Ammon's horn (tissue), 1 donor: ENCODE measurements at places on chromosomes 2 and 18.

DNA sequence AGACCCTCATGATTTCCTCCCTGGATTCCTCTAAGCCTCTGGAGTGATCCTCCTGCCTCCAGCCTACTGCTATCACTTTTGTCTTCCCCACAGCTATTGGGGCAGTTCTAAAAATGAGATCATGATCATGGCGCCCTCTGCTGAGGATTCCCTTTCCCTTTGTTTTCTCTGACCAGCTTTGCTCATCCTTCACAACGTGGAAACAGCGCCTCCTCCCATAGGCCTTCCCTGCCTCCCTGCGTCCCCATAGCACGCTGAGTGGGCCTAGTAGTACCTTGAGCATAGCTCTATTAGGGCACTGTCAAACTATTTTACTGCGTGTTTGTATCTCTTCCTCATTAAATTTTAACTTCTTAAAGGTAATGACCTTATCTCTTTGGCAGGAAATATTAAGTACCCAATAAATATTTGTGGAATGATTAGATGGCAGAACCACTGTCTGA is 207.0 kb upstream of the FANCL start:
- DNase-seq = peak; percentile 91

- peak; percentile 31 for DNase-seq
Measured at GRCh38 chr2:146661473-146662096, 1183.2 kb upstream of the ACVR2A start.

GRCh38 chr2:43239981-43240765 is 13.8 kb upstream of the ZFP36L2 start:
- no peak for DNase-seq

- DNase-seq = no peak
Measured at GRCh38 chr2:175872721-175873120, 129.3 kb downstream of the LNPK start.

GRCh38 chr2:101419096-101419663 is 31.9 kb upstream of the CREG2 start:
- DNase-seq = peak; percentile 68

- no peak for DNase-seq
Measured at GRCh38 chr2:16818203-16818556, 152.5 kb upstream of the CYRIA start.

DNA sequence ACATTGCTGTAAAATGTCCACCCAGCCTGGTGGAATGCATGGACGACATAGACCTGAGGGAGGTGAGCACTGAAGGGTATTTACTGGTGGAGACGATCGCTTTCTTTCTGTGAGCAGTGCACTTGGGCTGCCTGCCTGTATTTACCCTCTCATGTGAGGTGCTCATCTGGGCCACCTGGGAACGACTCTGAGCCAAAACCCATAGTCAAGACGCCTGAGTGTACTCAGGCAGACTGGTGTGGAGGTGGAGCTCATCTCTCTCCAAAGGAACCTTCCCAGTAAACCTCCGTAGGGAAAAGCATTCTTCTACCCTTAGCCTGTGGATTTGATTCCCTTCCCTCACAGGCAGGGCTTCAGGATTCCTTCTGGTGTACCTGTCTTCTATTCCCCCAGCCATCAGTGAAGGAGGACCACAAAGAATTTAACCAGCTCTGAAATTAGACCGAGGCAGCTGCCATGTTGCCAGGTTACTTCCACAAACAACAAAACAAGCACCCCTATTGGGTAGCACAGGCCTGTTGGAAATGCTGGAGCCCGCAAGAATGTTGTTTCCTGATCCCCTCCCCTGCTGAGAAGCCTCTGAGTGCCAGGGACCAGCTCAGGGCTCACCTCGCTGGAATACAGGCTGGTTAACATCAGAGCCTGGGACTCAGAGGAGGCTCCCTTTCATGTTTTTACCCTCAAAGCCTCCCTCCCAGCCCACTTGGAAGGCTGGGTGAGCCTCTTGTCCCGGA is 47.5 kb upstream of the TXNDC2 start:
- DNase-seq = no peak

DNA sequence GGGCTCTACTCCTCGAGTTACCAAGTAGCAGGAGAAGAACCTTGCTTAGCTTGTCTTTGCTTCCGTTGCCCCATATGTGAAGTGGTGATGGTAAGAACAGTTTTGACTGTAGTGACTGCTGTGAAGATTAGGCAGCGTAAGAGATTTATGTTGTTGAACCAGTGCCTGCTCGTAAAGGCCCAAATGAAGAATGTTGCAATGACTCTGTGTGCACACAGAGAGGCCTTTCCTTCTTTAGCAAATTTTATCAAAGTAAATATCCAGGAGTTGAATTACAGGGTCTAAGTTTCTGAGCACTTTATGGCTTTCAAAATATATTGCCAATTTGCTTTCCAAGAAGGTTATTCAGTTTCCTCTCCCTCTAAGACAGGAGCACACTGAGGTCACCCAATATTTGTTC is 14.5 kb downstream of the NTSR2 start:
- no peak for DNase-seq

DNA sequence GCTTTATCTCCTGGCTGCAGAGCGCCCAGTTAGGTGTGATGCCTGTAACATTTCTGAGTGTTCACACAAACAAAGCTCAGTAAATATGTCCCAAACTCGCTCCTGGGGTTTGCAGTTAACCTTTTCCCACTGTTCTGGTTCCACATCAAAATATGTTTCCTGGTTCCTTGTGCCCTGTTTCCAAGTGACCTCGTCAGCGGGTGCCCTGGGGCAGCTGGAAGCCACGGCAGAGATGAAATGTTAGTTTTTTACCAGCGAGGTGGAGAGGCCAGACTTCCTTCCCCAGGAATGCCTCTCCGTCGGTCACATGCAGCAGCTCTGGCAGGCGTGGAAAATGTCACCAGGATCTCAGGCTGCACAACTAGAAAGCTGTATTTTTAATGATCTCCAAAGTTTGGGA is 18.2 kb downstream of the NFATC1 start:
- no peak for DNase-seq

DNA sequence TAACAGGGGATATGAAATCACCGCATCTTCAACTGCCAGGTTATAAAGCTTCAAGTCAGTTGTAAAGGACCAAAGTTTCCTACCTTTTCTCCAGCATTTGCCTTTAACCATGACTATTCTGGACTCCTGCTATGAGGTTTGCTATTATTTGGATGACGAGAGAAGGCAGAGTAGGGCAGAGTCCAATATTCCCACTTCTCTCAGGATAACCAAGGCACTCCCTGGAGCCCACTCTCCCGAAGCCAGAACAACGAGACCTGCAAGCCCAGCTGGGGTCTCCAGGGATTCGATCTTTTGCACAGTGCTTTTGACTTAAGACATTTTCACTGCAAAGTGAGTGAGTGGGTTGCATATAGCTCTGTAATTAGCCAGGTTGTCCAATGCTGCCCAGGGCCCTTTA is 77.1 kb upstream of the ZNF397 start:
- DNase-seq = no peak

DNA sequence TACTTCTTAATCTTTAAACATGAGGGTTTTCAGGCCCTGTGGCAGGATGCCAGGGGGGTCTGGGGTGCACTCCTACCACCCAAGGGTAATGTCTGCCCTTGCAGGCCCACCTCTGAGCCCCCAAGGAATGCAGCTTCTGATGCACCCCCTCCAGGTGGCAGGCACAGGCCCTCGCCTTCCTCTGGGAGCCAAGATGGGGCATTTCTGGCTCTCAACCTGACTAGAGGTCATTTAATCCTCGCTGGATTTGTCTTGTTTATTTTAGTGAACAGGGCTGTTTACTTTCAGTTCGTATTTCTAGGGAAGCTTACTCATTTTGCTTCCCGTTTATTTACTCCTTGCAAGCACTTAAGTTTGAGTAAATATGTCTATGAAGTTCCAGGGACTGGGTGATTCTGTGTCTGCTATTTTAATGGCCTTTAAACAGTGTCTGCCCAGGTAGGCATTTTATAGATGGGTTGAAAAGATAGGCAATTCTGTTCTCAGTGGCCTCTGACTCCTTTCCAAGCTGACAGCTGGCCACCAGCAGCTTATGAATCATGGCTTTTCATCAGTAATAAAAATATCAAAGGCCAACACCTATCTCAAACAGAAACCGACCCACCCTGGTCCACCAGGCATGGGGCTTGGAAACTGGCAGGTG is 11.1 kb upstream of the DNPEP start:
- DNase-seq = no peak

DNA sequence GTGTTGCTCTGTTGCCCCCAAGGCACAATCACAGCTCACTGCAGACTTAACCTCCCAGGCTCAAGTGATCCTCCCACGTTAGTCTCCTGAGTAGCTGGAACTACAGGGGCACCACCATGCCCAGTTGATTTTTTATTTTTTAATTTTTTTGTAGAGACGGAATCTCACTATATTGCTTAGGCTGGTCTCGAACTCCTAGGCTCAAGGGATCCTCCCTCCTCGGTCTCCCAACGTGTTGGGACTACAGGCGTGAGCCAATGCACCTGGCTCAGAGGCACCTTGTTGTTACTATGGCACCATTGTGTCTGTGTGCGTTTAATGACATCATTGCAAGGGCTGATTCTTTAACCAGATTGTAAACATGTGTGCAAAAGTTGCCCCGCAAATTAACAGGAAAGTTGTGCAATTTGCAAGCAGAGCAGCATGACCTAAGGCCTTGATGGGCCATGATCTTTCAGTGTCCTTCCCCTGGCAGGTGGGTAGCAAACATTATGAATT is 22.6 kb downstream of the TCF23 start:
- no peak for DNase-seq

- DNase-seq = no peak
Measured at GRCh38 chr2:199186301-199186751, 271.4 kb downstream of the SATB2 start.

GRCh38 chr2:96261328-96262003 is 4.3 kb downstream of the TMEM127 start:
- no peak for DNase-seq

DNA sequence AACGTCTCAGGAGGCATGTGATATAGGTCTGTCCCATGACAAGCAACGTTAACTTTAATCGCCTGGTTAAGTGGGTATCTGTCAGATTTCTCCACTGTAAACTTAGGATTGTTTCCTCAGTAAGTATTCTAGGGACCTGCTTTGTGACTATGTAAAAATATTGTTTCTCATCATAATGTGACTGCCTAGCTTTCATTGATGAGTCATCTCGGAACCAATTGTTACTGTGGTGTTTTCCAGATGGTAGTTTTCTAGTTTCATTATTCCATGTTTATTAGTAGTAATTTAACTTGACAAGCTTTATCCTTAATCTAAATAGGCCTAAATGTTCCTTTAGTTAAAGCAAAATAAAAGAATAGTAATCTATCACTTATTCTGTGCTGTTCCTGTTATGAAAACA is 28.2 kb upstream of the GATA6 start:
- peak; percentile 21 for DNase-seq

GRCh38 chr18:5841518-5841917 is 53.8 kb downstream of the TMEM200C start:
- DNase-seq = no peak

DNA sequence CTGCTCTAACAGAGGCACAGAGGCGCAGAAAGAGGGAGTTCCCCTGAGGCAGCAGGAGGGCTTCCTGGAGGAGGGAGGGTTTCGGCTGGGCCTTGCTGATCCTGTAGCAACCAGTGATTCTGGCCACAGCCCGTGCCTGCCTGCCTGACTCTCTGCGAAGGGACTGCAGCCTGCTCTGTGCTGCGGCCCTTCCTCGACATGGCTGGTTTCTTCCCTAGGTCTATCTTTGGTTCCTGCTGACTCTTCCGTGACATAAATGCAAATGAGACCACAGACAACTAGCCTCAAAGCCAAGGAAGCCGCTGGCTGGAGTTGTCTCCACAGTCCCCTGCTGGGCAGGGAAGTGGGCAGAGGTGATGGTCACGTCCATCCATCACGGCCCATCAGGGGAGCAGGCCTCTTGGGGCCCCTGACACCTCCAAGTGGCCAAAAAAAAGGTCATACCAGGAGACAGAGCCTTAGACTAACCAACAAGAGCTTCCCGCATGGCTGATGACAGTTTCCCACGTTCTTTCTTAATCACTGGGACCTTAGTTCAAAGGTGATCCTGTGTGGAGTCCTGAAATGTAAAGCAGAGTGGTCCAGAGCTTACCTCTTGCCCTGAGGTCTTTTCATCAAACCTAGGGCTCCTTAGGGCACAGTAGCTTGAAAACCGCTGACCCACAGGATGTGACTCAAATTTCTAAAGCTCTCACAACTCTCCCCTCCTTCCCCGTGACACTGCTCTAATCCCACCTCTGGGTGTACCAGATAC is 55.3 kb downstream of the HS1BP3 start:
- peak; percentile 58 for DNase-seq

DNA sequence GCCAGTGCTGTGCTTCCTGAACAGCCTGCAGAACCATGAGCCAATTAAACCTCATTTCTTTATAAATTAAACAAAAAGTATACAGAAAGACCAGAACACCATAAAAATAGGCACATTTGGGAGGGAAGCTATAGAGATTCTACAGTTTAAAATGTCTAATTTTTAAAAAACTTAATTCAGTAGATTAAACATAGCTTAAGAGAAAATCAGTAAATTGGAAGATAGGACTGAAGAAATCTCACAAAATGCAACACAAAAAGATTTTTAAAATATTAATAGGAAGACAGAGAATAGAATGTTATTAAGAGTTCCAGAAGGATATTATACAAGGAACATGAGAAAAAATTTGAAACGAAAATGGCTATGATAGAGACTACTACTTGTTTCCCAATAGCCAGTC is 90.5 kb upstream of the SPTBN1 start:
- DNase-seq = no peak

DNA sequence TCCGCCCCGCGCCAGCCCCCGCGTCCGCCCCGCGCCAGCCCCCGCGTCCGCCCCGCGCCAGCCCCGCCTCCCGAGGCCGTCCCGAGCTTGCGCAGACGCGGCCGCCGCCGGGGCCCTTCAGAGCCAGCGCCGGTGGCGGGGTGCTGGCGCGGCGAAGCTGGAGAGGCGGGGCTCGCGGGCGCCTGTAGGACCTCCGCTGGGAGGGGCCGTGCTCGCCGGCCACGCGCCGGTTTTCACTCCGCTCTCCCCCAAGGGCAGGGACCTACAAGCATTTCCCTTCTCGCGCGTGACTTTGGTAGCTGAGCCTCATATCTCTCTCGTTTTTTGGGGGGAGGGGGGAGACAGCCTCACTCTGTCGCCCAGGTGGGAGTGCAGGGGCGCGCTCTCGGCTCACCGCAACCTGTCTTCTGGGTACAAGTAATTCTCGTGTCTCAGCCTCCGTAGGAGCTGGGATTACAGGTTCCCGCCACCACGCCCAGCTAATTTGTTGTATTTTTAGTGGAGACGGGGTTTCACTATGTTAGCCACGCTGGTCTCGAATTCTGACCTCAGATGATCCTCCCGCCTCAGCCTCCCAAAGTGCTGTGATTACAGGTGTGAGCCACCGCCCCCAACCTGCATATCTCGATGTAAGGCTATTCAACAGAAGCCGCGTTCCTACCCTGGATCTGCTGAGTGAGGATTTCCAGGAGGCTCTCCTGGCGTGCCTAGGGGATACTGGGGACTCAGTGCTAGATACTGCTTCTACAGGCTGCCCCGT is at the start of gene ZNF514:
Gene ZNF514, minus strand, starts transcription at position 159 of the 760 bp plus-strand sequence. CDS start 6,595 bp downstream, outside the sequence.
- peak; percentile 70 for DNase-seq
